ENCODE measurements at places on chromosomes 13 and 19. TPM values are rescaled to one million over a fixed set of nuclear protein-coding genes. Genes with fewer than 3 reads are reported as not detected.

The ZNF626 gene
- total RNA-seq = 19.1 TPM

The ZNF507 gene
- 22.2 TPM for total RNA-seq

The MLLT1 gene
- 59.2 TPM for total RNA-seq

The ZNF526 gene
- total RNA-seq = 13.9 TPM

The ZNF497 gene
- 3.6 TPM for total RNA-seq

The ZNF154 gene
- 23.2 TPM for total RNA-seq

The ZNF490 gene
- total RNA-seq = 11.9 TPM

DNA sequence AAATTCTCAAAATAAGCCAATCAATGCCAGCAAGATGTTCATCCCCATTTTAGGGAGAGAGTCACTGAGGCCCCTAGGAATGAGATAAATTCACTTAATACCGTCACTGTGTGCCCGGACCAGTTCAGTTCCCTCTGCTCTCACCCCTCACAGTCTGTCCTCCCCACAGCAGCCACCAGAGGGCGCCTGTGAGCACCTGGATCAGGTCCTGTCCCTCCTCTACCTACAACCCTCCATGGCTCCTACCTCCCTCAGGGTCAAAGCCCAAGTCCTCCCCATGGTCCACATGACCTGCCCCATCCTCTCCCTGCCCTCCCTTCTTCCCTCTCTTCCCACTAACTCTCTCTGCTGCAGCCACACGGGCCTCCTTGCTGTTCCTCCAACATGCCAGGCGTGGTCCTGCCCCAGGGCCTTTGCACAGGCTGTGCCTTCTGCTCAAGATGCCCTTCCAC, 42.0 kb upstream of the NFIC start:
- DNase-seq = peak; percentile 62

GRCh38 chr19:11138601-11139300, 16.8 kb downstream of the SPC24 start:
- peak; percentile 47 for DNase-seq

GRCh38 chr19:33482476-33482875, 39.1 kb downstream of the PEPD start:
- DNase-seq = no peak

- no peak for DNase-seq
Measured at GRCh38 chr13:25732111-25732865, 319.5 kb downstream of the SHISA2 start.

DNA sequence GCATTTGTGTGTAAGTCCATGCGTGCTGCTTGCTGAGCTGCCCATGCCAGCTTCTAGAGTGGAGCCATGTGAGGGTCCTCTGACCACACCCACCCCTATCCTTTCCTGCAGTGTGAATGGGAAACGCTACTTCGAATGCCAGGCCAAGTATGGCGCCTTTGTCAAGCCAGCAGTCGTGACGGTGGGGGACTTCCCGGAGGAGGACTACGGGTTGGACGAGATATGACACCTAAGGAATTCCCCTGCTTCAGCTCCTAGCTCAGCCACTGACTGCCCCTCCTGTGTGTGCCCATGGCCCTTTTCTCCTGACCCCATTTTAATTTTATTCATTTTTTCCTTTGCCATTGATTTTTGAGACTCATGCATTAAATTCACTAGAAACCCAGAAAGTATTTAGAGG, 10.3 kb downstream of the TBCB start:
- no peak for DNase-seq

GRCh38 chr19:58229255-58229639, 533 bp downstream of the ZNF544 start:
- DNase-seq = peak; percentile 26

DNA sequence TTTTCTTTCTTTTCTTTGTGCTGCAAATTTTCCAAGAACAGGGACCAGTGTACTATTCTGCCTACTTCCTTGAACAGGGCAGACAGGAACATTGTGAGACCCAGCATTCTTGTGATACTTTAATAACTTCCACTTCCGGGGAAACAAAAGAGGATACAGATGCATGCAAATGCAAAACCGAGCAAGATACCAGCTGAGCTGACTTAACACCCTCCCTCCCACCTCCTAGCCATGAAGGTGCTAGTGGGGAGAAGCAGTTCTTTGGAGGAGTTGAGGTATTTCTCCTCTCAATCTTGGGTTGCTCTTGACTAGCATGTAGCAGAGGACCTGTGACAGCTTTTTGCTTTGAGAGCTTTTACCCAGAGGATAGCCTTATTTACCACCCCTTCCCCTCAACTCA, 111.2 kb downstream of the KLF5 start:
- DNase-seq = no peak

DNA sequence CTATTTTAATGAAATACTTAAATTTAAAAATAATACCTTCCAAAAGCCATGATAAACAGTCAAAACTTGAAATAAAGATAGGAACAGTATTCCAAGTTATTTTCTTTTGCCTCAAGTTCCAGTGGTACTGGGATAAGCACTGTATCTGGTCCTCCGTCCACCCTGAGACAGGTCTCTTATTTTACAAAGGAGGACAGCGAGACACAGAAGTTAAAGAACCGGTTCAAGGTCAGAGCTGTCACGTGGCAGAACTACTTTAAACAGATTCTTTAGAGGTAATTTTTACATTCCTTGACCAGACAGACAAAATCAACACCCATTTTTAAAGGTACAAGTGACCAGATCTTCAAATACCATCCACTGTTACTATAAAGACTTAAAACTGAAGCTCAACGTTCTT, 10.4 kb upstream of the DOCK9 start:
- no peak for DNase-seq

DNA sequence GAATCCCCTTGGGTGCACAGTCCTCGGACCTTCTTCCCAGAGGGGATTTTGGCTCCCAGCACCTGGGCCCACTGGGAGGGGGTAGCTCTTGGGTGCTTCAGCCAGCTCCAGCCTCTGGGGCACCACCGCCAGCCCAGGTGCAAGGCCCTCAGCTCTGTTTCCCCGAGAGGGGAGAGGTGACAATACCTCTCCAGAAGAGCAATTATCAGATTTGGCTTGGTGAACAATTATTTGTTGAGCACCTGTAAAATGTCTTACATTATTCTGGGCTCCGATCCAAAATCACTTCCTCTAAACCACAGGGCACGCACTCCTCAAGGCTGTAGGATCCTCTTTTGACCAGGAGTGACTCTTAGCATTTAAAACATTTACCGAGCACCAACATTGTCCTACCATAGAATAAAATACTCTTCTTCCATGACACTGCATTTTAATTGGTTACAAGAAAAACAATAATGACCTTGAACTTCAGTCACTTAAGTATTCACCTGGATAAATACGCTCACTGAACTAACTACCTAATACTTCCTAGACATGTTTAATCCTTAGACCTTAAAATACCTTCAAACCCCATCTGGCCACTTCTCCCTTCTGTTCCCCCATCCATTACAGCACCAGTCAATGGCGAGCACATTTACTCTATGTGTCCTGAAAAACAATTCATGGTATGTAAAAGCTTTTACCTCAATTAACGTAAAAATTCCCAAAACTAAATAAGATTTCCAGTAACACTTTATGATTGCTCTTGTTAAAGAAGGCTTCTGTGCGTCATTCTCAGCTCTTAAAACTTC, 54.8 kb downstream of the ABCC4 start:
- no peak for DNase-seq

GRCh38 chr19:47492137-47492533, 8.1 kb upstream of the KPTN start:
- DNase-seq = no peak

Data from endothelial cell (in vitro differentiated cells).